ENCODE measurements at places on chromosomes 4 and X.

- DNase-seq, result no peak
These were observed 2.6 kb downstream of the LSM6 start for GRCh38 chr4:146178126-146178525.

GRCh38 chrX:7638078-7638710, 204.8 kb upstream of the VCX start:
- DNase-seq, result no peak

DNA sequence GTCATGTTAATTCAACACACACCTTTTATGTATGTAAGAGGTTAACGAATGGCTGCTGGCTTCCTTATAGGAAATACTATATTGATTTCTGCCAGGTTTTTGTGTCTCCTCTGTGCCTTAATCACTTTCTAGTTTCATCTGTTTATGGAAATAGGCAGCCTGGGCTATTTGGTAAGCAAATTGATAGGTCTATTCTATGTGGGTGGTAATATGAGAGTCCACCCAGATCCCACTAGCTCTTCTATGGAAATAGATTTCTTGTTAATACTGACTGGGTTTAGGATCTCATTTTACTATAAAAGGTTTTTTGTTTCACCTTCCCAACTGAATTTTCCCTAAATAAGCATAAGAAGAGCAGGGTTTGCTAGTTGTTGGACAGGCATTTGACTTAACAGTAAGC, 4.1 kb downstream of the BMX start:
- DNase-seq, result no peak

- no peak for DNase-seq
These were observed 735.9 kb upstream of the TENM3 start for GRCh38 chr4:181507180-181507835.

DNA sequence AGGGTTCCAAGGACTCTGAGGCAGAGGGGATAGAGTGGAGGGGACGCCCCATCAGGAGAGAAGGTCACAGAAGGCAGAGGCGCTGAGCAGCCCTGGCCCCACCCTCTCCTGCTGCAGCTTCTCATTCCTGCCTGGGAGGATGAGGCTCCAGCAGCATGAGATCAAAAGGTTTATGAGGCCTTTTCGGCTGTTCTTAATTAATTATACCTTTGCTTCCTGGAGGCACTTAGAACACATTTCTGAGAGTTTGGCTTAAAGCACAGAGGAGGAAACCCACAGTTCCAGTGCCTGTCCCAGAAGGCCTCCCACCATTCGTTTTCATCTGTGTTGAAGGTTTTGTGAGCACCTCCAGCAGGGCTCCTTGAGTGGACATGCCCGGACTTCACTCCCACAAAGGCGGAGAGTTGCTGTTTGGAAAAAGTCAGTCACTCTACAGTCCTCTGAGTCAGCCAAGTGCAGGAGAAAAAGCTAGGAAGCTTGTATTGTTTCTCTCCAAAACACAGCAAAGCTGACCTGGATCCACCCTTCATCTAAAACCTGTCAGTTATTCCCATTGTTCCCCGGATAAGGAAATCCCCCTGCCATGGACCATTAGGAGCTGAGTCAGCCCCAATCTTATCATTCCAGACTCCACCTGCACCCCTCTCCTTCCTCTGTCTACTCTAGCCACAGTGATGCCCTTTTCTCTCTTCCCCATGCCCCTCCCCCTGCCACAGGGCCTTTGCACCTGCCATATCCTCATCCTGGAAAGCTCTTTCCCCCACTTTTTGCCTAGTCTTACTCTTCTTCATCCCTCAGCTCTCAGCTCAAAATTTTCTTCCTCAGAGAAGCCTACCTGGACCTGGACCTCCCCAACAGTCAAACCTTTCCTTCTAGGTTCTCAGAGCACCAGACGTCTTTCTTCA, 276.8 kb downstream of the FBXW7 start:
- no peak for DNase-seq
